ENCODE measurements at places on chromosomes 2 and 18.

DNA sequence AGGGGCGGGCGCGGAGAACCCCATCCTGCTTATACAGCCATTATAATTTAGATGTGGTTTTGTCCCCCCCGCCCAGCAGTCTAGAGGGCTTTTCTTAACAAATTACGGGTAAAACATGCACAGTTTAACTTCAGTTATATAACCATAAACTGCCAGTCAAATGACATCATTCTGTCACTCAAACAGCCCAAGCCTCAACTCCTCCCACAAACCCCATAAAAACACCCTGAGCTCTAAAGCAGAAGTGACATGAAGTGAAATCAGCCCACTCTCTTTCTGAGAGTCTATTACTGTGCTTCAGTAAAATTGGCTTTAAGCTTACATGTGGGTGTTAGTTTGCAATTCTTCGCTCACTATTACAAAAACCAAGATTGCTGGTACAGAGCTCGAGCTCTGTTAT is 705.1 kb upstream of the GCFC2 start:
- no peak for DNase-seq

DNA sequence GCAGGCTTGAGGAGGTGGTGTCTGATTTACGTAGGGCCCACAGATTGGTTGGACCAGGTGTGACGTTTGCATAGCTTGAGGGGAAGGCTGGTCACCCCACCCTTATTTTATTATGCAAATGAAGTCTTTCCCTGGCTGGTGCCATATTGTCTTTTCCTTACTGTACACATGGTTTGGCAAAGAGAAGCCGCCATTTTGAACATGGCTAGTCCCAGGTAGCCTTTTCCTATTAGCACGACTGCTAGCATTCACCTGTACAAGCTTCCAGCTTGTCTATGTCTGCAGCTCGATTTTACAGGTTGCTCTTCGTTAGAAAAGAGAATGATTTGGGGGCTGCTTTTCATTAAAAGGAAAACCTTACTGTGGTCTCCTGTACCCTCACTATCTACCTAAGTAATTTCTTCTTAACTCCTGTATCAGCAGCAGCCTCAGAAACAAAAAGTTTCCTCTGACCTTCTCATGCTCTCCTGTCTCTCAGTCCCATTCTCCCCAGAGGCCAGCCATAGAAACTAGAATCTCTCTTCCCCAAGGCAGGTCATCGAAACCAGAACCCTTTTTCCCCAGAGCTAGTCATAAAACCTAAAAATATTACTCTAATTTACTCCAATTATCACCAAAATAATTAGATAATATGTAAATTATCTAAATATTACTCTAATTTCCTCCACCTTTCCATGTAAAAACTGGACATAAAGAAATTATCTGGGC is 151.8 kb downstream of the B3GNT2 start:
- no peak for DNase-seq

DNA sequence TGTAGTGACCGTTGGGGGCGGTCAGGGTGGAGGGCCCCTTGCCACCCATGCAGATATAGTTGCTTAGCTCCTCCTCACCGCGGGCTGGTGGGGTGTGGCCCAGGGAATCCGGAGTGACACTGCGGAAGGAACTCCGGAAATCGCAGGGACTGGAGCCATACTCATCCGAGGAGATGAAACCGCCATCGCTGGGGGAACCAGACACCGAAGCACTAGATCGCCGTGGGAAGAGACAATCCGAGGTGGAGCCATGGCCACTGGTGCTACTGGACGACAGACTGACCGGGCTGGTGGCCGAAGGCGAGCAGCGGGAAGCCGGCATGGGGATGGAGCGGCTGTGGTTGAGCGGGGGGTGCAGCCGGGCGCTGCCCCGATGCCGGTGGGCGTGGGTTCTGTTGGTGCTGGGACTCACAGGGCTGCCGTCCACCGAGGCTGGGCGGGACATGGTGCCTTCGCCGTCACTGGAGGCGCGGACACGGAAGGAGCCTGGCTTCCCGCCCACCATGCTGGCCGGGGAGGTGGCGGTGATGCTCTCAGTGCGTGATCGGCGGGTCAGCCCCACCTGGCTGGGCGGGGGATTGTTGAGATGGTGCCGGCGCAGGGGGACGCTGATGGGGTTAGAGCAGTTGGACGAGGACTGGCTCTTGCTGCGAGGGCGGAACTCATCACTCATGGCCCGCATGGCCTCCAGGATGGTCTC is 2.2 kb downstream of the IRS1 start:
- no peak for DNase-seq

- peak; percentile 3 for DNase-seq
These were observed 132.8 kb downstream of the ATL2 start for GRCh38 chr2:38244301-38244700.

DNA sequence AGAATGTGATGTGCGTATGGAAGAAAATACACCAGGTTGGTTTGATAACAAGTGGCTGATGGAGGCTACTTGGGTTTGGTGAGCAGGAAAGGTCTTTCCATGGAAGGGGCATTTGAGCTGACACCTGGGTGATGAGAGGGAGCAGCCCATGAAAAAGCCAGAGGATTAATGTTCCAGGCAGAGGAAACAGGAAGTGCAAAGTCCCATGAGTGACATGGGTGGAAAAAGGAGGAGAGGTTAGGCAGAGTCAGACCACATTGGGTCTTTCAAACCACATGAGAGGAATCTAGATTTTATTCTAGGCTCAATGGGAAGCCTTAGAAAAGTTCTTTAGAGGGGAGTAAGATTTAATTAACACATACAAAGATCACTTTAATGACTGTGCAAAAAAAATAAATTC is 195.7 kb downstream of the LRATD1 start:
- no peak for DNase-seq
